ENCODE measurements at places on chromosomes 1 and 21. TPM values are rescaled to one million over a fixed set of nuclear protein-coding genes. Genes with fewer than 3 reads are reported as not detected.

DNA sequence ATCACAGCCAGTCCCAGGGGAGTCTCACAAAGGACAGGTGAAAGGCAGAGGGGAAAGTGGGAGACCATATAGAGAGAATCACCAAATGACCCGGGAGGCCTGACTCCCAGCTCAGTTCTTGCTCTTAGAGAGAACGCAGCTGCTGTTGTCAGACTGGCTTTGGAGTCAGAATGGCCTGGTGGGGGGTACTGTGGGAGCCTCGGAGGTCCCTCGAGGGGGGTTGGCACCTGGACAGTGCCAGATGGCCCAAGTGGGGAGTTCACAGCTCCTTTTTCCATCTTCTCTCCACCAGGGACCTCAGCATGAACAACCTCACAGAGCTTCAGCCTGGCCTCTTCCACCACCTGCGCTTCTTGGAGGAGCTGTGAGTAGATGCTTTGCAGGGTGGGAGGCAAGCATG is 31.5 kb downstream of the LGR6 start:
- no peak for DNase-seq

GRCh38 chr1:165068741-165069140 is 287.8 kb downstream of the LMX1A start:
- peak; percentile 31 for DNase-seq

- DNase-seq = no peak
Observed at GRCh38 chr1:84155517-84155916, 11.4 kb downstream of the PRKACB start.

GRCh38 chr1:64246294-64246917 is 43.0 kb downstream of the UBE2U start:
- DNase-seq = no peak

DNA sequence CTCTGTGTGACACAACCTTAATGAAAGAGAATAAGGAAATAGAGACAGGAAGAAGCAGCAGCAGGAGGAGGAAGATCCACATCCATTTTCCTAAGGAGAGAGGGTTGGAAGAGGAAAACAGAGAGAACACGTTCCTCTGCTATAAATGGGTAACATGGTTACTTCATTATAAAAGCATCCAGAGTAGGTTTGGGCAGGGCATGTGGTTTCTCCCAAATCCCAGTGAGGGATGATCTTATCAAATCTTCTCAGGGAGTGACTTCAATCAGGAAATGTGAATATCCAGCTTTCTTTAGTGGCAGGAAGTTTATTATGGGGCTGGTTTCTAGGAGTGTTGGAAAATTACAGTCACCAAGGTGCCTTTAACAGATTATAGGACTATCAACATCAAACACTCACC is 11.1 kb downstream of the CYP2J2 start:
- DNase-seq = no peak

GRCh38 chr1:224762046-224762445 is 145.9 kb downstream of the CNIH3 start:
- no peak for DNase-seq

- no peak for DNase-seq
Observed at GRCh38 chr1:94636624-94637023, 95.1 kb upstream of the F3 start.

DNA sequence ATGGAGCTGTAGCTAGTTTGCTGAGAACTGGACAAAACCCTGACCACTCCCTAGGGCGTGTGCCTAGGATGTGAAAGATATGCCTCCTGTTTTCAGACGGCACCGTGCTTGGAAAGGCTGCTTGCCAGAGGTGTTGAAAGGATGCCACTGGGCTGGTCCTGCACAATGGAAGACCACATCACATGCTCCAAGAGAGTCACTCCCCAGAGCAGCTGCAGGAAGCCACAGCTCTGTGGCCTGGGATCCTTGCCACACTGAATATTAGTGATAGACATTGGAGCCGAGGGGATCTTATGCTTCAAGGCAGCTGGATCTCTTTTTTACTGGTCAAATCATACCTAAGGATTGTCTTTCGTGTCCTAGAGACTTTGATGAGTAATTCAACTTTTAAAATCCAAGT is 6.6 kb upstream of the APP start:
- DNase-seq = no peak

GRCh38 chr1:37515185-37516034 is 844 bp upstream of the MEAF6 start:
- no peak for DNase-seq

DNA sequence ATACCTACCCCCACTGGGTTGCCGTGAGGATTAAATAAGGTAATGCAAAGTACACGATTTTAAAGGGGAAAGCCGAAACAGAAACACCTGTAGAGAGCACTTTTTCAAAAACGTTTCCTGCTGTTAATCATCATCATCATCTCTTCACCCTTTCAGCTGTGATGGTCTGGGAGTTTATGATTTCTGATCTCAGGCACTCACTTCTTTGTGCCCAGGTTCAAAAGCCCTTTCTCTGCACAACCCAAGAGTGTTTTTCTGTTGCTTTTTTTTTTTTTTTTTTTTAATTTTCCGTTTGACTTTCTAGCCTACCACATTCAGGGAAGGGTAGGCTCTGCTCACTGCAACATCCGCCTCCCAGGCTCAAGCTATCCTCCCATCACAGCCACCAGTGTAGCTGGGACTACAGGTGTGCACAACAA is 936 bp upstream of the UBXN11 start:
- no peak for DNase-seq

GRCh38 chr1:170734412-170735175 is 70.7 kb downstream of the PRRX1 start:
- no peak for DNase-seq

DNA sequence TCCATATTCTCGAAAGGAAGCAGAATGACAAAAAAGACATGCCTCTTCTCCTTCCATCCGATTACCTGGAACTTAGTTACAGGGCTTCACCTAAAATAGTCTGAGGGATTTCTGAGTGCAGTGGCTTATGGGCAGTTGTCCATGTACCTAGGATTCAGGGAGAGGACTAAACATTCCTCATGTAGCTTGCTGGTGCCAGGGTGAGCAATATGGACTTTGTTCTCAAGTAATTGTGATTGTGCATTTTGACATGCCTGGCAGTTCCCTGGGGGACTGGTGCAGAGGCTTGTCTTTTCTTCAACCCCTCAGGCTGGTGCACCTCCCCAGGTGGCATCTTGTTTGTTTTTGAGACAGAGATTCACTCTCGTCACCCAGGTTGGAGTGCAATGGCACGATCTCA is 6.1 kb upstream of the PSEN2 start:
- no peak for DNase-seq

DNA sequence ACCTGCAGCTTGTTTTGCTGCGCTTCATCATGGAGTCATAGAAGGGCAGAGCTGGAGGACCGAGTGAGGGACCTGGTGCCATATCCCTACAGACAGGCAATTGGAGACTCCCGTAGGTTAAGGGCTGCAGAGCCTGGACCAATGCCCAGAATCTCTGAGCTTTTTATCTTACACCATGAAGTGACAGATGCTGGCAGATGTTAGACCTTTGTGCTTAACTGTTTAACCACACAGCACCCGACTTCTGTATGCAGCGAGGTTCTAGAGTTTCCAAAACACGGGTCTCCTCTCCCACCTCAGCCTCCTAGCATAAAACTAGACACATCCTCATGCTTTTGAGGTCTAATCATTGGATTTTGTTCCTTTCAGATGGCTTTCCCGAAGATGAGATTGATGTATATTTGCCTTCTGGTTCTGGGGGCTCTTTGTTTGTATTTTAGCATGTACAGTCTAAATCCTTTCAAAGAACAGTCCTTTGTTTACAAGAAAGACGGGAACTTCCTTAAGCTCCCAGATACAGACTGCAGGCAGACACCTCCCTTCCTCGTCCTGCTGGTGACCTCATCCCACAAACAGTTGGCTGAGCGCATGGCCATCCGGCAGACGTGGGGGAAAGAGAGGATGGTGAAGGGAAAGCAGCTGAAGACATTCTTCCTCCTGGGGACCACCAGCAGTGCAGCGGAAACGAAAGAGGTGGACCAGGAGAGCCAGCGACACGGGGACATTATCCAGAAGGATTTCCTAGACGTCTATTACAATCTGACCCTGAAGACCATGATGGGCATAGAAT is 47.6 kb downstream of the B3GALT5 start:
- peak; percentile 58 for DNase-seq

DNA sequence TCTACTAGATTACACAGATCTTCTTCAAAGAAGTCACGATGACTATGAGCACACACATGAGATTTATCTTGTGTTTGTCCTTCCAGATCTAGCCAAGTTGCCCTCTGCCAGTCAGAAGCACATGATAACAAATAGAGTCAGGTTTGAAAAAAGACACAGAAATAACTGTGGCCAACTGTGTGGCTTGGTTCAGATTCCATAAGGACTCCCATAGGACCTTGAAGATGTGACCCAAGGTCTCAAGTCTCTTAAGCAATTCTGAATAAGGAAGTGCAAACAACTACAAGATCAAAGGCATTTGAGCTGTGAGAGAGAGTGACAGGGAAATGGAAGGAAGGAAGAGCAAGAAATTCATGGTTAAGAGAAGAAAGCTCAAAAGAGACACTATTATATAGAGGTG is 194.0 kb downstream of the PLPP3 start:
- DNase-seq = no peak

DNA sequence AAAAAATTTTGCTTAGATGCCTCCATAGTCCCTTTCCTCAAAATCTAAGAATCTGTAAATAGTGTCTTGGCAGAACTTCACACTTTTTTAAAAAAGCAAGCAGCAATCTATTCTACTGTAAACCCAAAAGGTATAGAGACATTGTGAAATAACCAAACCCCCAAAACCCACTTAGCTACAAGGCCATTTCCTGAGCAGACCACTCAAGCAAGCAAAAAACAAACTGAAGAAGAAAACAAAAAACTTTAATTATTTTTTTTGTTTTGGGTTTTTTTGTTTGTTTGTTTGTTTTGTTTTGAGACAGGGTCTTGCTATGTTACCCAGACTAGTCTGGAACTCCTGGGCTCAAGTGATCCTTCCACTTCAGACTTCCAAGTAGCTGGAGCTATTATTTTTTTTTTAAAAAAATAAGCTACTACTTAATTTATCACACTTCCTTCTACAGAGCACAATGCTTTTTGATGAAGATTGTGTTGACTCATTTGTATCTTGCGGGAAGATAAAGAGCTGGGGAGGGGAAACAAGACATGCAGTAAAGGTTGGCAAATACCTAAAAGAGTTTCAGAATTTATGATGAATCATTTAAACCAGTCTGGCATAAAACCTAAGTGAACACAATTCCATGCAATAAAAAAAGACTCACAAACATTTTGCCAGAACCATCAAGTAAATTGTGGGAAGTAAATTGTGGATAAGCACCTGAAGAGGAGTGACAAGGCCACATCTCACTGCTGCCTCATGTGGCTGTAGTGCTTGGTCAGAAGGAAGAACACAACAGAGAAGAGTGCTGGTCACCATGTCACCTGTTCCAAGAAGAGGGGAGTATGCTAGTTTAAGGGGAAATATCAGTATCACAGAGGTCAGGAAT is 2.7 kb upstream of the PTPN22 start:
- no peak for DNase-seq

DNA sequence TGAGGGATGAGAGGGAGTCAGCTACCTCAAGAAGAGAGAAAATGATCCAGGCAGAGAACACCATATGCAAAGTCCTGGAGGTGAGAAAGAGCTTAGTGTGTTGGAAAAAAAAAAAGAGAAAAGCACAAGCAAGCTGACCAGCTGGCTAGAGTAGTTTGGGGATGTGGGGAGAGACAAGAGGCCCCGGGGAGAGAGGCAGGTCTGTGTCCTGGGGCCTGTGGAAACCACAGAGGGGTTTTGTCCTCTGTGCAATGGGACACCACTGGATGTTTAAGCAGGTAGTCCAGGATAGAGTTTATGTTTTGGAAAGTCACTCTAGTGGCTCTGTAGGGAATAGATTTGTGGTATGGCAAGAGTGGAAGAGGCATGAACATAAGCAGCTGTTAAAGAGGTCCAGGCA is 14.4 kb upstream of the CHI3L1 start:
- DNase-seq = no peak

GRCh38 chr1:193494368-193494767 is 308.0 kb upstream of the B3GALT2 start:
- DNase-seq = no peak

The B3GALNT2 gene
- total RNA-seq = 48.6 TPM

The IL20 gene
- total RNA-seq = not detected

The FCER1A gene
- 3.2 TPM for total RNA-seq

The GSTM5 gene
- total RNA-seq = 21.1 TPM

The GBP6 gene
- 23.1 TPM for total RNA-seq

The CYP4Z1 gene
- 1.2 TPM for total RNA-seq

The FCRL5 gene
- total RNA-seq = 0.49 TPM

Data from vagina (tissue), 2 donors.